ENCODE measurements at places on chromosomes 11 and 22. TPM values are rescaled to one million over a fixed set of nuclear protein-coding genes. Genes with fewer than 3 reads are reported as not detected.
A peak's percentile ranks its signal among the peaks of the same experiment; 100 is the strongest.

GRCh38 chr11:59767225-59767611 is 12.0 kb downstream of the STX3 start:
- DNase-seq, result no peak

- no peak for DNase-seq
Observed at GRCh38 chr11:46116007-46116711, 5.1 kb downstream of the PHF21A start.

GRCh38 chr11:125338886-125339811 is 156.9 kb downstream of the FEZ1 start:
- DNase-seq, result no peak

DNA sequence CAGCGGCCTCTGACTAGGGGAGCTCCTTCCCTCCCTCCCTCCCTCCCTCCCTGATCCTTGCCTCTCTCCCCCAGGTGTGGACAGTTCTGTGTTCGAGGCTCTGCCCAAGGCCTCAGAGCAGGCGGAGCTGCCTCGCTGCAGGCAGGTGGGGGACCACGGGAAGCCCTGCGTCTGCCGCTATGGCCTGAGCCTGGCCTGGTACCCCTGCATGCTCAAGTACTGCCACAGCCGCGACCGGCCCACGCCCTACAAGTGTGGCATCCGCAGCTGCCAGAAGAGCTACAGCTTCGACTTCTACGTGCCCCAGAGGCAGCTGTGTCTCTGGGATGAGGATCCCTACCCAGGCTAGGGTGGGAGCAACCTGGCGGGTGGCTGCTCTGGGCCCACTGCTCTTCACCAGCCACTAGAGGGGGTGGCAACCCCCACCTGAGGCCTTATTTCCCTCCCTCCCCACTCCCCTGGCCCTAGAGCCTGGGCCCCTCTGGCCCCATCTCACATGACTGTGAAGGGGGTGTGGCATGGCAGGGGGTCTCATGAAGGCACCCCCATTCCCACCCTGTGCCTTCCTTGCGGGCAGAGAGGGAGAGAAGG is 11.1 kb upstream of the POU2F3 start:
- DNase-seq, result no peak

The EMID1 gene
- total RNA-seq, result not detected

DNA sequence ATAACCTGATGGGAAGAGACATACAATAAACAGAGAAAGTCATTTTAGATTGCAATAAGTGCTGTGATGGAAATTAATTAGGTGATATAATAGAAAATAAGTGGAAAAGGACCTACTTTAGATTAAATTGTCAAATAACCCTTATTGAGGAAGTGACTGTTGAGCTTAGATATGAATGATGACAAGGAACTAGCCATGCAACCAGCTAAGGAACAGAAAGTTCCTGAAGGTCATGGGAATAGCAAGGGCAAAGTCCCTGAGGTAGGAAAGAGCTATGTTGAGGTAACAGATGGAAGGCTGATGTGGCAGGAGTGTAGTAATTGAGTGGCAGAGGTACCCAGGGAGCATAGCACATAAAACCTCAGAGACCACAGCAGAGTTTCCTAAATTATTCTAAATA is 135.2 kb downstream of the WNT11 start:
- no peak for DNase-seq

The SNX32 gene
- under 0.01 TPM for total RNA-seq

The NFRKB gene
- total RNA-seq, result 26.3 TPM

- DNase-seq, result peak; percentile 67
Observed at GRCh38 chr22:37186228-37186996, 1.6 kb downstream of the C1QTNF6 start.

The LDLRAD3 gene
- 6.3 TPM for total RNA-seq

The OR11H1 gene
- total RNA-seq, result not detected

DNA sequence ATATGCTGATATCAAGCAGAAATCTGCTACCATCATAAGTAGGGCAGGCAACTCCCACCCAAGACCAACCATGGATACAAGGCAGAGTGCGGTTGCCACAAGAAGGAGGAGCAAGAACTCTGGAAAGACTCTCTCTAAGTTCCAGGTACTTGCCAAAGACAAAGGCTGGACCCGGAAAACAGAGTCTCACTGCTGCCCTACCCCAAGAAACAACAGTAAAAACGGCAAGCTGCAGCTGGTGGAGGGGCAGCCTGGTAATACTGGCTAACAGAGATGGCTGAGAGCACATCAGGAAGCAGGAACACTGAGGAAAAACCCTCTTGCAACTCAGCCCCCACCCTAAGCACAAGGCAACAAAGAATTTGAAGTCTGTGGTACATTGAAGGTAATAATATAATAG is 27.7 kb upstream of the NXPE2 start:
- DNase-seq, result no peak

DNA sequence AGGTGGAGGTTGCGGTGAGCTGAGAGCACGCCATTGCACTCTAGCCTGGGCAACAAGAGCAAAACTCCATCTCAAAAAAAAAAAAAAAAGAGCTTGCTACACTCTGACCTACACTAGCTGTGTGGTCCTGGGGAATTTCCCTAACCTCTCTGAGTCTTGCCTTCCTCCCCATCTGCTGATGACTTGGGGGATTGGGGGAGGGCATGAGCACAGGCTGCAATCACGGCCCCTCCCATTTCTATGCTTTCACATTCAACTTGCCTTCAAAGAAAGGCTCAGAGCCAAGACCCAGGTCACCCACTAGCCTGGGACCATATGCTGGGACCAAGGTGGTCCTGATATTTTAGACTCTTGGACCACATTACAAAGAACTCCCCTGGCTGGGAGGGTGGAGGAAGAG is 39.8 kb upstream of the TEF start:
- no peak for DNase-seq

GRCh38 chr11:134243913-134244312 is 9.2 kb downstream of the THYN1 start:
- no peak for DNase-seq

The DBX1 gene
- total RNA-seq, result not detected

DNA sequence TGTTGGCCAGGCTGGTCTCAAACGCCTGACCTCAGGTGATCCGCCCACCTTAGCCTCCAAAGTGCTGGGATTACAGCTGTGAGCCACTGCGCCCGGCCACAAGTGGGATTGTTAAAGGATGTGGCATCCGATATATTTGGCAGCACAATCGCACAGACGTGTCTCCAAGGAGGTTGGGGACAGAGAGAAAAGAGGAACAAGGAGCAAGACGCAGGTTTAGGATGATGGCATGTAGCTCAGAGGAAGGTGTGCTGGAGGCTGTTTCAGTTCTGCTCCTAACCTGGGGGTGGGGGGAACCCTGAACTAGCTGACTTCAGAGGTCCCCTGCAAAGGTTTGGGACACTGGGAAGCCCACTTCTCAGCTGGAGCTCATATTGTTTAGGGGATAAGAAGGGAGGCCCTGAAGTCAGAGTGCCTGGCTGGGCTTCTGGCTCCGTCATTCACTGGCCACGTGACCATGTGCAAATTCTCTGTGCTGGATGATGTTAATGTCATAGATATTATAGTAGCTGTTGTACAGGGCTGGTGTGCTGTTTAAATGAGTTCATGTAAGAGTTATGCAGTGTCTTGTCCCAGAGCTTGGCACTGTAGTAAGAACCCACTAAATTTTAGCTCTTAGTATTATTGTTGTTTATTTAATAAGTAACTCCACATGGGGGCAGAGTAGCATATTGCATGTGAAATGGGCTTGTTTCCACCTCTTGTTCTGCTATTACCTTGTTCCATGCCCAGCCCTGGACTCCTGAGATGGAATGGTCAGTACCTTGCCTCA is 129.7 kb downstream of the ST3GAL4 start:
- DNase-seq, result peak; percentile 3

DNA sequence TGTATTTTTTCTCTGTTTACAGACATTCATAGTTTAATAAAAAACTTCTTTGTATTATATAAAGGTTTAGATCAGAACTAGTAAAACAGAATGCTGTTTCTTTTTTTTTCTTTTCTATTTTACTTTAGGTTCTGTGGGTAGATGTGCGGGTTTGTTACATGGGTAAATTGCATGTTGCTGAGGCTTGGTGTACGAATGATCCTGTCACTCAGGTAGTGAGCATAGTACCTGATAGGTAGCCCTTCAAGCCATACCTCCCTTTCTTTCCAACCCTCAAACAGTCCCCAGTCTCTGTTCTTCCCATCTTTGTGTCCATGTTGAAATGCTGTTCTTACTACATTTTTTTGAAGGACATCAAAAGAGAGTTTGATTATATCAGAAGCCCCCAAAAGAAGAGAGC is 3.2 kb downstream of the ATM start:
- no peak for DNase-seq

GRCh38 chr22:38169116-38169515 is 12.5 kb downstream of the PLA2G6 start:
- DNase-seq, result no peak

GRCh38 chr11:86671531-86672006 is 847 bp downstream of the ME3 start:
- no peak for DNase-seq

The F2 gene
- total RNA-seq, result 0.38 TPM

GRCh38 chr11:115194802-115195110 is 309.5 kb downstream of the CADM1 start:
- DNase-seq, result no peak

DNA sequence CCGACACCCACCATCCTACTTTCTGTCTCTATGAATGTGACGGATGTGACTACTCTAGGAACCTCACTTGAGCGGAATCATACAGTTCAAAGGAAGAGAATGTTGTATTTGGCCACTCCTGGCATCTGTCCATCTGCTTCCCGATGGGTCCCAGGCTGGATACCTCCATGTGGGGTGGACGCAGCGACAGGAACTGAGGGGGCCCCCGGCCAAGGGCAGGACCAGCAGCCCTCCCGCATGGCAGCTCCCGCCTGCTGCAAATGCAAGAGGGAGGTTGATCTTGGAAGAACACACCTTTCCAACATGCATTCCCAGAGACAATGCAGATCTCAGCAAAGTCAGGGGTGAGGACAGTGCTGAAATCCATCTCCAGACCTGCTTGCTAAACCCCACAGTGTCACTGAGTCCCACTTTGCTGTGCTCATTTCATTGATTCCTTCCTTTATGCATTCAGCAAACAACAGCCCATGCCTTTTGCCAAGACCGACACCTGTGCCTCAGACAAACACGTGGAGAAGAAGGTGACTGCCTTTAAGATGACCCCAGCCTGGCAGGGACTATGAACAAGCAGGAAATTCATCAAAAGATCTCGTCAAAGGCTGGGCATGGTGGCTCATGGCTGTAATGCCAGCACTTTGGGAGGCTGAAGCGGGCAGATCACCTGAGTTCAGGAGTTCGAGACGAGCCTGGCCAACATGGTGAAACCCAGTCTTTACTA is 246.2 kb downstream of the CTTN start:
- DNase-seq, result no peak

DNA sequence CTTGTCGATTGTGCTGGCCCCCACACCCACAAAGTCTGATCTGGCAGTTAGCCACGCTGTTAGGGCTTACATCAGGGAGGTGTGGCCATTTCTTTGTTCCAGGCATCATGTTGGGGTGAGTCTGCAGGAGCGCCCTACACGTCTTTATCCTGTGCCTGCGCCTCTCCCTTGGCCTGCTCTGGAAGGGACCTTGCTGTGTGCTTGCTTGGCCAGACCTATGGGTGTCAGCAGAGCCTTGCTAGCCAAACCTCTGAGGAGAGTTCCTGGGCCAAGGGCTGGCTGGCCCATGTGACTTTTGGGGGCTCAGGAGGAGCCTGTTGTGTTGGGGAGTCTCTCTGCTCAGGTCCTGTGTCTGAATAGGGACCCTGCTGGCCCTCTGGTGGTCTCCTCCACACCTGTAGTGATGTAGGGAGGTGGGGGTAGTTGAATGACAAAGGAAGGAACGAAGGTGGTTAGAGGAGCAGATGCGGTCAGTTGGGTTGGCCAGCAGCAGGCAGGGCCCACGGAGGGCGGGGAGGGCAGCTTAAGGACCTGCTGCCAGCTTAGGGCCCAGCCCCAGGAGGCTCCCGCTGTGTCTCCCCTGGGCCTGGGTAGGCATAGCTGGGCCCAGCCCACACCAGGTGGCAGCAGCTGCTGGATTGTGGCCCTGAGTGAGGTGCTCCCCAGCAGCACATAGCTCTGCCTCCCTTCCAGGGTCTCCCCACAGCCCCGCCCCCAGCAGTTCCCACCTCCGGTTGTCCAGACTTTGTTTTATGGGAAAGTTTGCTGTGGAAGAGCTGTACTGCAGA is 7.9 kb downstream of the PPIL2 start:
- no peak for DNase-seq

DNA sequence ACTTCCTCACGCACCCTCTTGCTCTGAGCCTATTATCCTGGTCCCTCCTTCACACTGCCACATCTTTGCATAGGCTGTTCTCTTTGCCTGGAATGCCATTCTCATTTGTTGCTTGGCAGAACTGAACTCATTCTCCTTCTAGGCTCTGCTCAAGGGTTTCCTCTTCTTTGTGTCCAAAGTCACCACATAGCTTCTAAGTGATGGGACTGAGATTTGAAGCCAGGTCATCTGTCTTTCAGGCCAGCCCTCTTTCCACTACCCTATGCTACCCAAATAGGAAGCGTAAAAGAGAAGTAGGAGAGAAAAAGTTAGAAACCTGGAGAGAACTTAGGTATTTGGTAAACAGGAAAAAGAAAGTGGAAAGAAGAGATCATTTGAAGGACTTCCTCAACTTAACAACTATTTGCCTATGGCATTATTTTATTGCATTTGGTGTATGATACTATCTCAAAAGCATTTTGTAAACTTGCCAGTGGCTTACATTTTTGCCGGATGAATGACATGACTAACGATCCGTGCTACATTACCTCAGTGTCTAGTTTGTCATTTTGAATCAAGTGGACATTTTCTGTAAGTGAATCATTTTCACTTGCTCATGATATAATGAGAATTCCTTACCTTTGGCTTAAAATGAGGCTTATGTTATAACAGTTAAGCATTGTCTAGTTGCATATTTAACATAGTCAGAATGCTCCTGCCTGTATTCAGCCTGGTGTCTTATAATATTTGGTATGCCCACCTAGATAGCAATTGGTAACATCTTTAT is 18.5 kb downstream of the NF2 start:
- peak; percentile 99 for DNase-seq

DNA sequence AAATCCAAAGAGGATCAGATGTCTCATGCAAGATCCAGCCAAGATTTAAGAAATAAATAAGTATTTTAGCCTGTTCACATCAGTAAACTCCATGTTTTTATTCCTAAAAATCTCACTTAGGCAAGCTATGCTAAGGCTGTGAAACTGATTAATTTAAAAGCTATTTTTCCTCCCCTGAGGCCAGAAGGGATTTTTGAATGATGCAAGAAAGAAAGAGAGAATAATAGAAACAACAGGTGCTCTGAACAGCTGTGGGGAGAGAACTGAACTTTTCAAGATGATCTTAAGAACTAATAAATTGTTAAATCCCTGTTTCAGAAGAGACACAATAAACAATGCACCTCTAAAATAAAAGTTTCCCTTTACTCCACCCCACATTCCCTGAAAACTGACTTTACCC is 241.6 kb downstream of the DLG2 start:
- no peak for DNase-seq

The SLC5A1 gene
- 0.26 TPM for total RNA-seq

DNA sequence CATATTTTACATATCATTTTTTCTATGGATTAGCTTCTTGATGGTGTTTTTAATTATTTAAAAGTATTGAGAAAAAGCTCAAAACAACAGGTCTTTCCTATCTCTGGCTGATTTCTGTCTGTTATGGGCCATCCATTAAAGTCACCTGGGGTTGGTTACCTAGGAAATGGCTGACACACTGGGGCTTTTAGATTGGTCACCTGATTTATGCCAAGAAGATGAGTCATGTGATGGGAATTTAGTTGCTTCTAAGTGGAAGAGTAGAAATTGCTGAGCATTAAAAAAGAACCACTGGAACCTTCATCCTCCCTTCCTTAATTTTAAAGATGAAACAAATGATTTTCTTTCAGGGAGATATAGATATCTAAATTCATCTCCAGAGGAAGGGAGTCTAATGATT is 48.8 kb upstream of the LARGE1 start:
- DNase-seq, result peak; percentile 45

The FXYD6 gene
- total RNA-seq, result not detected

GRCh38 chr22:41672780-41673509 is 15.7 kb downstream of the SNU13 start:
- no peak for DNase-seq

Data from bronchial epithelial cell (primary cell).